AG04450 (cell line): ENCODE measurements at places on chromosomes 3 and 15.
A peak's percentile ranks its signal among the peaks of the same experiment; 100 is the strongest.

GRCh38 chr3:181568248-181568647 is 143.5 kb upstream of the SOX2 start:
- no peak for DNase-seq

DNA sequence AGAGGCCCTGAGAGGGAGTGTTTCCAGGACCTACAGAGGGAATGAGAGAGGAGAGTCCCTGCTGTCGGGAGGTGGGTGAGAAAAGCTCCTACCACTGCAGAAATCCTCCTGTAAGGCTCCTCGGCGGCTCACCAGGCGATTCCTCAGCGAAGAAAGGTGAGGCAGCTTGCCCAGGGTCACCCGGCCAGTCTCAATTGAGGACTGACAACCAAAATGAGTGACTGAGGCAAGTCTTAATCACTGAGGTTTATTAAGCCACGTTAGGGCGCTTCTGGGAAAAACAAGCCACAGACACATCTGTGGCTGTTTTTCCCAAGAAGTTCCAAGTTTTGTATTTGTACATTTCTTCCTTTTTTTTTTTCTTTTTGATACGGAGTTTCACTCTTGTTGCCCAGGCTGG is 48.5 kb downstream of the ZDHHC19 start:
- no peak for DNase-seq

- no peak for DNase-seq
Measured at GRCh38 chr3:44098656-44099415, 142.8 kb upstream of the TOPAZ1 start.

DNA sequence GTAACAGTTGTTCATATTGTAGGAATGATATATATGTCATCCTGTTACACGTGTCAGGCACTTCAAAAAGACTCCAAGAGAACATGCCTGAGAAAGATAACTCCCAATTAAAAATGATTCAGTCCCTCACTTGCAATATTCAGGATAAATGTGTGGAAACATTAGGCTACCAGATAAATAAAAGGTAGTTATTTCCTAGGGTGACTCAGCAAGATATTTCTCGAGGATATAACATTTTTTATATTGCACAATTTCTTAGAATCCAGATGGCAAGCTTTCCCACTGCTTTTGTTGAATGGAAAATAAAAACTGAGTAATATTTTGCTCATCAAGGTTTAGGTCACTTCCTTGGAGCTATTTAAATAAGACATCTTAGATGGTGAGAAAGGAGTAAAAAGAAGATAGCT is 181.4 kb downstream of the GAP43 start:
- no peak for DNase-seq

DNA sequence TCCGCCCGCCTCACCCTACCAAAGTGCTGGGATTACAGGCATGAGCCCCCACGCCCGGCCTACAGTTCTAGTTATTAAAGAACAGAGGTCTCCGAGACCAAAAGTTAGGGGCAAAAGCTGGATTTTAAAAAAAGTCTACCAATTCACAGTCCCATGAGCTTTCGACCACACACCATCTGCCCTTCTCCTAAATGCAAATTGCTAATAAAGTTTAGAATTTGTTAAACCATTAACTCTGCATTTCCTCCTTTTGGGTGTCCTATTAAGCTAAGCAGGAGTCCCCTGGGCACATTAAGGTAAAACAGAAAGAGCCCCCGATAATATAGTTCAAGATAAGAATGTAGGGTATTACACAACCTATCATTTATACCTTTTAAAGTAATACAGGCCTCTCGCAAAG is 322.7 kb downstream of the FOXP1 start:
- DNase-seq, result no peak

DNA sequence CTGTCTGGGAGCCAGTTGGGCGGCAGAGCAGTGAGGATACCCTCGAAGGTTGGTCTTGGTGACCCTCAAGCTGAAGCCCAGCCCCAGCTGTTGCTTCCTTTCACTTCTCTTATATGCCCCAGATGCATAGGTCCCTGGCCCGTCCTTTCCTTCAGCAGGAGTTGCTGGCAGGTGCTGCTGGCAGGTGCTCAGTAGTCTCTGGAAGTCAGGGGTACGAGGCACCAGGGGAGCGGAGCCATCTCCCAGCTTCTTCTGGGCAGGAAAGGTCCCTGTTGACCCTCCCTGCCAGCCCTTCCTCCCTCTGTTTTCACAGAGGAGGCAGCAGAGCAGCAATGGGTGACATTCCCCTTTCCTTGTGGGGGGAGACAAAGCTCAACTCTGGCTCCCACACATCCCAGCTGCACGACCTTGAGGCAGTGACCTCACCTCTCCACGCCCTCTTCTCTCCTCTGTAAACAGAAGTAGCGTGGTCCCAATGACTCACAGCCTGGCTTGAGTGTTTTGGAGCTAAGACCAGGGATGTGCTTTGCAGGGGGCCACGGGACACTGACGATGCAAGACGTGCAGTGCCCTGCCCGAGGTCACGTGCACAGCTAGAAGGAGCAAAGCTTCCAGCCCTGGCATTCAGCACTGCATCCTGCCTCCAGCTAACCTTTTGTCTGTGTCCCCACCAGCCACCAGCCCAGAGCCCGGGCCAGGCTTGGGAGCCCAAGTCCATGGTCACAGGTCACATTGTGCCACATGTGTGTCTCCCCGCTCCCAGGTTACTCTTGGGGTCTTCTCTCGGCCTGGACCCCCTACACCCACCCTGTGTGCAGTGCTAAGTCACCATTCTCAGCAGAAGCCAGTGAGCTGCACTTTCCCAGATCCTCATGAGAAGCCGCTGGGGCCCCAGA is 49.7 kb downstream of the SLC6A6 start:
- DNase-seq, result peak; percentile 92
